Smooth muscle cell of trachea (primary cell): ENCODE measurements at places on chromosomes 3 and 15. TPM values are rescaled to one million over a fixed set of nuclear protein-coding genes. Genes with fewer than 3 reads are reported as not detected.

Gene ST6GAL1
- total RNA-seq, result 0.58 TPM in 1 of 2 replicates, not detected in the other

Gene ZPLD1
- total RNA-seq, result not detected in 2 replicates

Gene MORC1
- not detected in 2 replicates for total RNA-seq

Gene IGSF10
- 0.99 and 1.3 TPM in 2 replicates for total RNA-seq

Gene CILP
- 0.29 and 5.0 TPM in 2 replicates for total RNA-seq

Gene EOGT
- total RNA-seq, result 41.0 and 44.1 TPM in 2 replicates

Gene PRR23A
- not detected in 2 replicates for total RNA-seq

Gene EBLN2
- 2.3 and 6.1 TPM in 2 replicates for total RNA-seq
